MV-4-11 (cell line): ENCODE measurements at places on chromosomes 7 and 10.

GRCh38 chr7:141820067-141820466 is 21.2 kb downstream of the PRSS37 start:
- DNase-seq = no peak

GRCh38 chr10:110803239-110803749 is 68.4 kb upstream of the PDCD4 start:
- DNase-seq = no peak

DNA sequence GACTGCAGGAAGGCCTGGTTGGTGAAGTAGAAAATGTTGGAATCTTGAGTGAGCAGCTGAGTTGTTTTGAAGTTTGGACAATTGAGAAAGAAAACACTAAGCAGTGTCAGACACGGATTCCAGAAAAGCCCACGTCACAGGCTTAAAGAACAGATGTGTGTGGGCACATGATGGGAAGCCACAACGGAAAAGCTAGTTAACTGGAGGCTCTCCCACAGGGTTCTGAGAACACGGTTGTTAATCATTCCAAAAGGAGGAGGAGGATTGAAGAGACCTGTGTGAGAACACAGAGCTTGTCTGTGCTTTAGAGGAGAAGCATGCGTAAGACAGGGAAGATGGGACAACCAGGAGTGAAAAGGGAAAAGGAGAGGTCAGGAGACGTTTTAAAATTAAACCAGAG is 42.6 kb downstream of the SHH start:
- DNase-seq = peak; percentile 92

GRCh38 chr7:94087664-94088352 is 83.7 kb upstream of the BET1 start:
- peak; percentile 59 for DNase-seq

DNA sequence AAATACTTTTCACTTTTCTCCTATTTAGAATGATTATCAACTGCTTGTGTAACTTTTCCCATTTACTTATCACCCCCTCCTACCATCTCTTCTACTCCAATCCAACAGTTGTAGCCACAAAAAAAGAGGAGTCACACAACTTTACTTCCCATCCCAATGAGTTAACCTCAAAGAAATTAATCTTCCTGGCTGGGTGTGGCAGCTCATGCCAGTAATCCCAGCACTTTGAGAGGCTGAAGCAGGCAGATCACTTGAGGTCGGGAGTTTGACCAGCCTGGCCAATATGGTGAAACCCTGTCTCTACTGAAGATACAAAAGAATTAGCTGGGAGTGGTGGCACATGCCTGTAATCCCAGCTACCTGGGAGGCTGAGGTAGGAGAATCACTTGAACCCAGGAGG is 19.9 kb downstream of the SYPL1 start:
- no peak for DNase-seq

DNA sequence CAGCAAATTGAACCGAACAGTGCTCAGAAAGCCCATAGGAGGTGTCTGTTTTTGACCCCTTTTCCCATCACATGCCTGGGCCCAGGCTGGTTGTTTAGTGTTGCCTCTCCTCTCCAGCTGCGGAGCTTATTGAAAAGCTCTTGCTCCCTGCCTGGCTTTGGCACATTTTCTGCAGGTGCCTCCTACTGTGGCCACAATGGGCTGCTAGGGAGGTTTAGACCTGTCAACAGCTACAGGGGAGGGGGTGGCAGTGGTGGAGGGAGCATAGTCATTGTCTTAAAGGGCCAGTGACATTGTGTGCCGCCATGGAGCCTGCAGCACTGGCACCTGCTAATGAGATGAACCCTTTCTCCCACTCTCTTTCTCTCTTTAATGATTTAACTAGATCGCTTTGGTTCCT is 13.2 kb upstream of the ENO4 start:
- DNase-seq = no peak

DNA sequence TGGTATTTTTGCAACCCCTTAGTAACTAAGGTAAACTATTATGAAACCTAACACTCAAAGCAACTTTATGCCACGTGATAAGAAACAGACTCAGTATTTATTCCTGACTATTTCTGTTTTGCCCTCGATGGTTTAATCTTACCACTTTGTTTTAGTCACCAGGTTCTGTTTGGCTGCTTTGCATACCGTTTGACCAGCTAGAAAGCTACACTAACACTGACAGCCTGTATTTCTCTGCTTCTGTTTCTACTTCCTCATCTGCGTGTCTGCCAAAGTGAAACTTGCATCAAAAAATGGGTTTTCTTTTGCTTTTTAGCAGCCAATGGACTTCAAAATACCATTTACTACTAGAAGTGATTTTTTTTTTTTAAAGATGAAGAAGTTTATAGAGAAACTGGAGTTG is 802.5 kb downstream of the GRM8 start:
- DNase-seq = peak; percentile 43

- no peak for DNase-seq
These were observed 1.2 kb downstream of the VCL start for GRCh38 chr10:73998929-73999691.

DNA sequence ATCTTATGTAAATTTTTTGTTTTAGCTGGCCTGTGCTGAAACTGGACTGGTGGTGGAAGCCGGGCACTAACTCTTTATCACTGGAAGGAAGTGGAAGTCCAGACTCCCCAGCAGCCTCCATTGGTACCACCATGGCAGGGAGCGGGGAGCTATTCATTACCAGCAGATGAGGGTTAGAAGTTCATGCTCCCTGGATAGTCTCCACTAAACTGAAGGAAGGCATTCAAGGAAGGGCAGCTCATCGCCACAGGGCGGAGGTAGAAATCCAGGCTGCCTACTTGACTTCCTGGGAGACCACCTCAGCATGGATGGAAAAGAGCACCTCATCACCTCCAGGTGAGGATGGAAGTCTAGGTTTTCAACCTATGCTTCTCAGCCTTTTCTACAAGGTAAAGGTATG is 130.9 kb downstream of the SLC16A9 start:
- no peak for DNase-seq

- DNase-seq = no peak
These were observed 7.1 kb downstream of the CAMK2G start for GRCh38 chr10:73867126-73867807.

- no peak for DNase-seq
These were observed 409.4 kb downstream of the EXOC4 start for GRCh38 chr7:133662276-133662675.

DNA sequence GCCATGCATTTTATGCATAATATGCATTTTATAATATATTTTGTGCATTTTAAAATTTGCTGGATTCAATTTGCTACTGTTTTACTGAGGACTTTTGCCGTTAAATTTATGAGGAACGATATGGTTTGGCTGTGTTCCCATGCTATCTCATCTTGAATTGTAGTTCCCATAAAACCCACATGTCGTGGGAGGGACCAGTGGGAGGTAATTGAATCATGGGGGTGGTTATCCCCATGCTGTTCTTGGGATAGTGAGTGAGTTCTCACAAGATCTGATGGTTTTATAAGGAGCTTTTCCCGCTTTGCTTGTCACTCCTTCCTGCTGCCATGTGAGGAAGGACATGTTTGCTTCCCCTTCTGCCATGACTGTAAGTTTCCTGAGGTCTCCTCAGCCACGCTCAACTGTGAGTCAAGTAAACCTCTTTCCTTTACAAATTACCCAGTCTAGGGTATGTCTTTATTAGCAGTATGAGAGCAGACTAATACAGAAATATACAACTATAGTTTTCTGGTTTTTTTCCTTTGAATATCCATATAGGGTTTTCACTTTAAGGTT is 201.4 kb upstream of the SH2B2 start:
- DNase-seq = no peak

DNA sequence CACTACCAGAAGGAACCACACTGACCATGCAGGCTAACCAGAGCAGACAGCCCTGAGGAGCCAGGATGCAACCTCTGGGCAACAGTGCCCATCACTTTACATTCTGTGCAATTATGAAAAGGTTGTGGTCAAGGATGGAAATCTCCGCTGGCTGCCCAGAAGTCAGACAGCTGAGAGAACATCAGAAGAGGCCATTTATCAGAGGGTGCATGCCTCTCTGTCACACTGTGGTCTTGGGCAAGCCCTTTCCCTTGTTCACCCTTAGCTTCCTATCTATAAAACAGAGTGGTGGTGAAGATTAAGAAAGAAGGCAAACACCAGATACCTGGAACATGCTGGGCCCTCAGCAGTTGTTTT is 120.7 kb upstream of the GDF10 start:
- no peak for DNase-seq

GRCh38 chr10:4622384-4622783 is 203.6 kb upstream of the AKR1E2 start:
- DNase-seq = no peak

DNA sequence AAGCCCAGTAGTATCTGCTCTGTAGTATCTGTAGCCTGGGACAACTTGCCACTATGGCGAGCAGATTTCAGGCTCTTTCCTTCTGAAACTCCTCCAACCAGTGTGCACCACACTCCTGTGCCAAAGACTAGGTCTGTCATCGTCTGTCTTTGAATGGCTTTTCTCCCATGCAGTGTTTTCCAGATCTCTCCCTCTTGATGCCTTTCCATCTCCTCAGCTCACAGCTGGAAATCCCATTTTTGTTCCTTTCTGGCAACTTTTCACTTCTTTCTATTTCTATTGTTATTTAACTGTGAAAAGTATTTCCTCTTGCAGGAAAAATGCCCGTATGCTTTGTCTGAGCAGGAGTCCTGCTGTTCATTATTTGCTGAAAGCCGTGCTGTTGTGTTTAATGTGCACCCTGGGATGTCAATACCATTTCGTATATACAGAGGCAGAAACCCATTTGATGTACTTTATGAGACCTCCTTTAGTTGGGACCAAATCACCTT is 373.7 kb downstream of the PHTF2 start:
- DNase-seq = no peak

DNA sequence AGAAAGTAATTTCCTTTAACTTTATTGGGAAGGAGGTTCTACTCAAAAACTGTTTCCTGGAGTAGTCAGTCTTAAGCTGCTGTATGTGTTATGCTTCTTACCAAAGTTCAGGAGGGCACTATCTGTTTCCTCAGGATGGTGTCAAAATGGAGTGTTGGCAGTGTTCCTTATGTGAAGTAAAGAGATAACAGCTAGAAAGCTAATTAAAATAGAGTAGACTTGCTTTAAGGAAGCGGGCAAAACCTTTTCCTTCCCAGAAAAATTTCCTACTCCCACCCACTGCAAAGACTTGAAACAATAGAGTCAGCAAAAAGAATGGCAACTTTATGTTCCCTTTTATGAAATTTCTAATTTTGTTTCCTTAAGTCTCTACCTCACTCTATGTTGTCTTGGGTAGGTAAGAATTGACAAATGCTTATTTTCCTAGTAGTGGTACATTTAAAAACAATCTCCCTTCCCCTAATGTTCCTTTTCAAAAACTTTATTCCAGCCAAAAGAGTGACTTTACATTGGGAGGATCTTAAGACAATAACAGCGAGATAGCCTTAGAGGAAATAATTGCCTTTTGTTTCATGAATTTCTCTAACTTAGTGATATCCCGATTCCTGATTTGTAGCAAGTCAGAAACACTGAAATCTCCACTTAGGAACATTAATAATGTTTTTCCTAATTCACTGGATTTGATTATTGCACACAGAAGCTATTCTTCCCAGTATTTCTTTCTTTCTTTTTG is 26.5 kb upstream of the ENTPD1 start:
- no peak for DNase-seq

DNA sequence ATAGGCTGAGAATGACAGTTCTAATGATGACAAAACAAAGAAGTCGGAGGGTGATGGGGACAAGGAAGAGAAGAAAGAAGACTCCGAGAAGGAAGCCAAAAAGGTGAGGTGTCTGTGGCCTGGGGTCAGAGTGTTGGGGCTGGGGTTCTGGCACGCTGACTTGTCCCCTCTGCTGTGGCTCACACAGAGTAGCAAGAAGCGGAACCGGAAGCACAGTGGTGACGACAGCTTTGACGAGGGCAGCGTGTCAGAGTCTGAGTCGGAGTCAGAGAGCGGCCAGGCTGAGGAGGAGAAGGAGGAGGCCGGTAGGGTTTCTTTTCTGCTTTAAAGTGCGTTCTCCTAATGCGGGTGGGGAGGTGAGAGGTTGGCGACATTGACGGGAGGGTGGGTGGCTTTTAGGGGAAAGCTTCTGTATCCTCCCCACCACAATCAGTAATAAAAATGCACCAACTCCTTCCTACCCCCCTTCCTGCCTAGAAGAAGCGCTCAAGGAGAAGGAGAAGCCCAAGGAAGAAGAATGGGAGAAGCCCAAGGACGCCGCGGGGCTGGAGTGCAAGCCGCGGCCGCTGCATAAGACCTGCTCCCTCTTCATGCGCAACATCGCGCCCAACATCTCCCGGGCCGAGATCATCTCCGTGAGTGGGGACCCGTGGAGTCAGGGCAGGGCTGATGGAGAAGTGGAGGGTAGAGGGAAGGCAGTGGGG is 4.6 kb downstream of the UFSP1 start:
- DNase-seq = peak; percentile 78

DNA sequence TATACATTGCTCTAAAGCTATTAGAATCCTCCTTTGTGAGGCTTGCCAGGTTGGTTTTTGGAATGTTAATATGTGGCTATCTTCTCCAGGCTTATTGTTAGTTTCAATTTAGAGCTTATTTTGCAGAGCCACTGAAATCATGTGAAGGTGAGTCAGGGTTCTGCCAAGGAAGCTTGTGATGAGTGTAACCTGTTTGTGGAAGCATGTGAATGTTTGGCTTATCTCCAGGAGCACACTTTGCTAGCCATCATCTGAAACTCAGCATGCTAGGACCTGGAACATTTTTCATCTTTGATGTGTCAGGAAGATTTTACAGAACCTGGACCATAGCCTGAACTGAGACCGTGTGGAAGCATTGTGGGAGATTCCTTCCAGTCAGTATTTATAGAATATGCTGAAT is 197.3 kb downstream of the PPP1R9A start:
- DNase-seq = no peak

- DNase-seq = no peak
These were observed 103.7 kb upstream of the HGF start for GRCh38 chr7:81873559-81873958.

GRCh38 chr10:132202070-132202970 is 15.6 kb downstream of the DPYSL4 start:
- DNase-seq = no peak

- peak; percentile 6 for DNase-seq
These were observed 1235.3 kb upstream of the AUTS2 start for GRCh38 chr7:68362745-68363518.

GRCh38 chr7:111173990-111174389 is 83.1 kb downstream of the LRRN3 start:
- no peak for DNase-seq

- no peak for DNase-seq
These were observed 546.0 kb upstream of the FZD8 start for GRCh38 chr10:36188080-36188453.
